ENCODE measurements at places on chromosomes 6 and 20. TPM values are rescaled to one million over a fixed set of nuclear protein-coding genes. Genes with fewer than 3 reads are reported as not detected.

GRCh38 chr20:52926505-52926904 lies 45.7 kb upstream of the TSHZ2 start:
- no peak for DNase-seq
- H3K27me3 ChIP-seq = no peaks in the 10 kb centered on the region
- no peak overlapping the region for H3K4me3 ChIP-seq
- no peaks in the 10 kb centered on the region for H3K4me1 ChIP-seq
- H3K36me3 ChIP-seq = no peaks in the 10 kb centered on the region

The REM1 gene
- 2.9 TPM for polyA plus RNA-seq

The ZNF334 gene
- polyA plus RNA-seq = 5.5 TPM

The GABRR1 gene
- polyA plus RNA-seq = 0.07 TPM

DNA sequence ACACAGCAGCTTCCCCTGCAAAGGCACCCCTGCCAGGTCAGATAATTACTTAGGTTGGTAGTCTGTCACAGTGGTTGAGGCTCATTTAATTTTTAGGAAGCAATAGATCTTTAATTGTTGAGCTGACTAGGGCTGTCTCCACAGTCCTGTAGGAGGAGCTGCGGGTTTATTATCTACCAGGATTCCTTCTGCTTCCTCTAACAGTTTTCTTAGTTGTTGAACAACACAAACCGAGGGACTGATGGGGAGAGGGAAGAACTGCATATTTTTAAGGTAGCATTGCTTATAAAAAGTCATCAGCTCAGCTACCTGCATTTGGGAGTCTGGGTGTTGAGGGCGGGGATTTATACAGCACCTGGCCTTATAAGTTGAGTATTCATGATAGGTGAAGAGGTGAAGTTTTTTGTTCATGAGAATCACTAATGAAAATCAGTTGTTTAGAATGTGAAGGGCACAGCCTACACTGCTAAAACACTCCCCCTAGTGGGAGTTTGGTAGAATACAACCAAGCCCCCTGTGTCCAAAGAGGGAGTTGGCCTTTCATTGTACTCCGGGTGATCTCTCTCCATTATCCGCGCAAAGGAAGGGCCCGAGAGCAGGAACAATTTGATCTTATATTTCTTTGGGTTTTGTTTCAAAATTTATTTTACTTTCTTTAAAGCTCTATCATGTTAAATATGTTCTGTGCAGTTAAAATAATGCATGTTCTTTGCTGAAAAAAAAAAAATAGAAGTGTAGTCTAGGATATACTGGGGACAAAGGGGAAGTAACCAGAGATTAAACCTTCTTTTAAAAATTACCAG lies 69.6 kb downstream of the SSR1 start:
- no peak overlapping the region for H3K4me3 ChIP-seq
- no peak for DNase-seq

DNA sequence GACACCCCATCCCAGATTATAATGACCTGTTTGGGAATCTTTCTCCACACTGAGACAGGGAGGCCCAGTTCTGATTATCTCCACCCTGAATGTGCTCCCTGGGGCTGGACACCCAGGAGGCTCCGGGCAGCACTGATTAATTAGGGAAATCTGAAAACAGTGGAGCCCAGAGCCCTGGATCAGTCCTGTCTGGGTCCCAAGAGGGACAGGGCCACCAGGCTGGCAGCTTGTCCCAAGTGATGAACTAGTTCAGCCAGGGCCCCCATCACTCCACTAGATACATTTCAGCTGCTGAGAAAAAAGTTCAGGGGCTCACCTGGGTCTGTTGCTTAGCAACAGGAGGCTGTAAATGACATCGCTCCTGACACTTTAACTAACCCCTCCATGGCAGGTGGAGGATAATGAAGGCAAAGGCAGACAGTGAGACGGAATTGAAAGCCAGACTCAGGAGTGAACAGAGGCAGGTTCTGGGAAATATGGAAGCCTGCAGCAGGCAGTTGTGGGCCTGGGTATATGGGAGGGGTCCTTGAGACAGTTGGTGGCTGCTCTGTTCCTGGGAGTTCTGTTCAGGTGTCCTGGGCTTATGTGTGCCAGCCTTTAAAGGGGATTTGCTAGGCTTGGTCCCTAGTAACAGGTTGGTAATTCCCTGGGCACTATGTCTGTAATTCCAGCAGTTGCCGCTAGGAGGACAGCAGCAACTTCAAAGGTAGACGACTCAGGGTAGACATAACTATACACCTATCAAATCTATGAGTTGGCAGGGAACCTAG lies 78.3 kb upstream of the CTNNBL1 start:
- no peak overlapping the region for H3K27ac ChIP-seq
- no peak for DNase-seq
- H3K27me3 ChIP-seq = no peaks in the 10 kb centered on the region
- no peak overlapping the region for H3K4me3 ChIP-seq

The HLA-DQA2 gene
- polyA plus RNA-seq = 29.3 TPM

DNA sequence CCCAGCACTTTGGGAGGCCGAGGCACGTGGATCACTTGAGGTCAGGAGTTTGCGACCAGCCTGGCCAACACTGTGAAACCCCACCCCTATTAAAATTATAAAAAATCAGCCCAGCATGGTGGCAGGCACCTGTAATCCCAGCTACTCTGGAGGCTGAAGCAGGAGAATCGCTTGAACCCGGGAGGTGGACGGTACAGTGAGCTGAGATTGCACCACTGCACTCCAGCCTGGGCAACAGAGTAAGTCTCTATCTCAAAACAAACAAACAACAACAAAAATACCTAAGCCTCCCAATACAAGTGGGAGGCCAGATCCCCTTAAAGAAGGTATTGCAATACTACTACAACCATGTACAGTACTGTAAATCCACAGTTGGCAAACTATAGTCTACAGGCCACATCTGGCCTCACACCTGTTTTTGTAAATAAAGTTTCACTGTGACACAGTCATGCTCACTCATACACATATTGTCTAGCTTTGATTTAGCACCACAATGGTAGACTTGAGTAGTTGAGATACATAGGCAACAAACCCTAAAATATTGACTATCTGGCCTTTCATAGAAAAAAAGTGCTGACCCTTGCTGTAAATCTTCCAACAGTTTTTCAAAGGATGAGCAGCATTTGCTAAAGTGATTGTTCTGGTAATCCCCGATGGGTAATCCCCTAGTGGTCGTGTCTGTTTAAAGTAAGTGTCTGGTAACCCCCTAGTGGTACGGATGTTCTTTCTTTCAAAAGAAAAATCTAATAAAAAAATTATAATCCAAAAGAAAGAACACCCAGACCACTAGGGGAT lies 202.0 kb downstream of the RNGTT start:
- no peak for DNase-seq
- H3K36me3 ChIP-seq = no peaks in the 10 kb centered on the region

DNA sequence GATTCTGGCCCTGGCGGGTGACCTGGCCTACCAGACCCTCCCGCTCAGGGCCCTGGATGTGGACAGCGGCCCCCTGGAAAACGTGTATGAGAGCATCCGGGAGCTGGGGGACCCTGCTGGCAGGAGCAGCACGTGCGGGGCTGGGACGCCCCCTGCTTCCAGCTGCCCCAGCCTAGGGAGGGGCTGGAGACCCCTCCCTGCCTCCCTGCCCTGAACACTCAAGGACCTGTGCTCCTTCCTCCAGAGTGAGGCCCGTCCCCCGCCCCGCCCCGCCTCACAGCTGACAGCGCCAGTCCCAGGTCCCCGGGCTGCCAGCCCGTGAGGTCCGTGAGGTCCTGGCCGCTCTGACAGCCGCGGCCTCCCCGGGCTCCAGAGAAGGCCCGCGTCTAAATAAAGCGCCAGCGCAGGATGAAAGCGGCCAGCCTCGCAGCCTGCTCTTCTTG lies 868 bp upstream of the SLC2A4RG start:
- peaks cover 11% of the 10 kb centered on the region for H3K4me1 ChIP-seq
- no peaks in the 10 kb centered on the region for H3K27me3 ChIP-seq
- DNase-seq = peak; percentile 66
- H3K36me3 ChIP-seq = no peaks in the 10 kb centered on the region
- peak overlapping the region; percentile 73 for H3K27ac ChIP-seq

DNA sequence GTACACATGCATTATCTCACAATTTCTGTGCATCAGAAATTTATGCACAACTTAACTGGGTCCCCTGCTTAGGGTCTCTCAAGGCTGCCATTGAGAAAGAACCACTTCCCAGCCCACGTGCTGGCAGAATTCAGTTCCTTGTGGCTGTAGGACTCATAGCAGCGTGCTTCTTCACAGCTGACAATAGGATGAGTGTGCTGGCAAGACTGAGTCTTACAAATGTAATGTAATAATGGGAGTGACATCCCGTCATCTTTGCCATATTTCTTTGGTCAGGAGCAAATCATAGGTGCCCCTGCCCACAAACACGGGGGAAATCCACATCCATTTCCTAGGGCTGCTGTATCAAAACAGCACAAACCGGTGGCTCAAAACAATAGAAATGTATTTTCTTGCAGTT lies 77.4 kb downstream of the FIG4 start:
- H3K36me3 ChIP-seq = no peaks in the 10 kb centered on the region
- H3K4me1 ChIP-seq = no peaks in the 10 kb centered on the region
- no peak overlapping the region for H3K27ac ChIP-seq
- DNase-seq = no peak

GRCh38 chr6:73240730-73241129 lies 15.4 kb upstream of the KHDC1L start:
- DNase-seq = no peak
- H3K27me3 ChIP-seq = no peaks in the 10 kb centered on the region
- H3K4me3 ChIP-seq = no peak overlapping the region
- no peaks in the 10 kb centered on the region for H3K4me1 ChIP-seq
- no peak overlapping the region for H3K27ac ChIP-seq

The B3GAT2 gene
- 0.04 TPM for polyA plus RNA-seq

DNA sequence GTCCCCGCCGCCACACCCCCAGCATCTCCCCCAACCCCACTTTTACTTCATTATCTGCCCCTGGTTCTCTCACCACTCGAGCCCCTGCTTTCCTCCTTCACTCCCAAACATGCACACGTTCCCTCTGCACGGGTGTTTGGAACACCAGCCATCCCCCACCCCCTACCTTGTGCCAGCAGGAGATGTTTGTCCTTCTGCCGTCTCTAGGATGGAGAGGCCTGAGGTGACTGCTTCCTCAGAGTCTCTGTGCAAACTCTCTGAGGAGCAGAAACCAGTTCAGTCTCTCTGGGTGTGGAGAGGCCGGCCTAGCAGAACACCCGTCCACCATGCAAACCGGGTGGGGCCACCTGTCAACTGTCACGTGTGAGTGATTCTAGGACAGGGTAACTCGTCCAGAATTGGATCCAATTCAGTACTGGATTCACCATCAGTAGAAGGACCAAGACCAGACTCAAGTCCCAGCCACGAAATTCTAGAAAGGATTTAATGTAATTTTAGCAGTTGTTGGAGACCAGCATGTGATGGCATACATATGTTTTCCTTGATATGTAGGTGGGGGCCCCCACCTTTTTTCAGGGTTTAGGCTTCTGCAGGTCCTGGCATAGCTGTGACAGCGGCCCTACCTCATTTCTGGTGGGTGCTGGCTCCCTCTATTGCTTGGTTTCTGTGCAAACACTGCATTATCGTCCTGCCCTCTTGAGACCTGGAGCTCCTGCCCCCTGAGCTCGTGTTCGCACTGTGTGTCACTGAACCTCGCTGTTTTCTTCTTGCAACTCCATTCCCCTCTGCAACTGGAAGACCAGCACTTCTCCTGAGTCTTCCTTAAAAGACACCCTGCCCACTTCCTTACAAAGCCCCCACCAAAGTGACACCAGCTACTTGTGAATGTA lies at the start of gene RAET1E:
TSS of gene RAET1E (minus strand) at position 259 of the 890 bp plus-strand sequence. CDS start 7,212 bp downstream, outside the sequence.
- no peaks in the 10 kb centered on the region for H3K36me3 ChIP-seq
- H3K4me1 ChIP-seq = peaks cover 20% of the 10 kb centered on the region
- H3K4me3 ChIP-seq = peak within 1 kb of the TSS; percentile 25
- no peaks in the 10 kb centered on the region for H3K27me3 ChIP-seq

DNA sequence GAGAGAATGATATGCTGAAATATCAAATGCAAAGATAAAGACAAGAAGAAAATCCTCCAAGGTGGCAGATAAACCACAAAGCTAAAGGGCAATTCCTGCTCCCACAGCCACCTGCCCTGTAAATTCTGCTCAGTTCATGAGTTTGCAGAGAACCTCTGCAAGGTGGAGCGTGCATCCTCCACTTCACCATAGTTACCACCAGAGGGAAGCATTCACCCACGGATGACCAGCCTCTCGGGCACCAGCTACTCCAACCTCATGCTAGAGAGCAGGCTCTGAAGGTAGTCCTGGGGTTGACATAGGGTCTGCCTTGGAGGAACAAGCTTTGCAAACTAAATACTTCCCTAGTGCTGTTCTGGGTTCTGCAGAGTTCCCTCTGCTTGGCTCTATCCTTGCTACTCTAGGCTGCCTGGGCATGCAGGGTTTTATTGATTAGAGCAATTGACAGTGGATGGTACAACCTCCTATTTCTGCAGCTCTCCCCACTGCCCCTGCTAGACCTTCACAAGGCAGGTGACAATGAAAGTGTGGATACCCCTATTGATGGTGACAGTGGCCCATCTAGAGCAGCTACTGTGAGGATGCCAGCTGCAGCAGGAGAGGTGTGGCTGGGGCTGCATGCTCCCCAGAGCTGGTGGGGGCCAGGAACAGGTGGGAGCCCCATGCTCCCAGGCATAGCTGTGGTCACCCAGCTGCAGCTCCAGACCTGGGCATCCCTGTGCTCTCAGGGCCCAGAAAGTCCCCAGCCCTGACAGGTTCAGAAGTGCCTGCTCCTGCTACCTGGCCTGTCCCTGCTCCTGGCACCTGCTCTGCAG lies 51.1 kb downstream of the GGTLC1 start:
- H3K27ac ChIP-seq = no peak overlapping the region
- no peak overlapping the region for H3K4me3 ChIP-seq
- H3K4me1 ChIP-seq = no peaks in the 10 kb centered on the region
- DNase-seq = no peak

The GNL1 gene
- polyA plus RNA-seq = 77.8 TPM

The ASIP gene
- 0.37 TPM for polyA plus RNA-seq

DNA sequence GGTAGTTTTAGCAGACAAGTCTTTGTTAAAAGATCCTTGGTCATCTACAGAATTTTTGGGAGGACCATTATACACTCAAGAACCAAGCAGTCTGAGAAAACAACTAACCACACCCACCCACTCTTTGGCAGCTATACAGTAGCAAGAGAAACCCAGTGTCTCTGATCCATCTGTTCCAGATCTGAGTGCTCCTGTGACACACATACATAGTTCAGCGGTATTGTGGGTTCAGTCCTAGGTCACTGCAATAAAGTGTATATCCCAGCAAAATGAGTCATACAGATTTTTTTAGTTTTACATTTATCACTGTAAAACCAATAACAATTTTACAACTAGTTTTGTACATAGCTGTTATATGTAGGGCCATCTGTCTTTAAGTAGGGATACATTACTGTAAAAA lies 47.4 kb upstream of the PAK5 start:
- H3K27ac ChIP-seq = no peak overlapping the region
- DNase-seq = no peak
- H3K4me3 ChIP-seq = no peak overlapping the region
- no peaks in the 10 kb centered on the region for H3K4me1 ChIP-seq
- H3K27me3 ChIP-seq = no peaks in the 10 kb centered on the region
